ENCODE measurements at places on chromosomes 6 and 20.

GRCh38 chr20:56391037-56391436 is 978 bp downstream of the AURKA start:
- no peak for DNase-seq

DNA sequence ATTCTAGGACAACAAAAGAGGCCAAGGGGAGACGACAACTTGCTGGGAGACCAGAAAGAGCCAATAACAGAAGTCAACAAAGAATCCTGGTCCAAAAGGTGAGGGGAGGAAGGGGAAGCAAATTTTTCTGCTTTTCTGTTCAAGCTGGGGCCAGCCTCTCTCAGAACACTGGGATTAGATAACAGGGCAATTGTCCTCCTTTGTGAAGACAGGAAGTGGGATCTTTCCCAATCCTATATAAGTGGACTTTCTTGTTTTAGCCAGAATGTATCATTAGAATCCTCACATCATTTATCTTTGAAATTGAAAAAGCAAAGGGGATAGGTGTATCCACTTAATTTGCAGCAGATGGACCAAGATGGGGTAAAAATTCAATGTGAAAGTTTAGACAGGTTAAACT is 101.2 kb upstream of the COL21A1 start:
- no peak for DNase-seq

GRCh38 chr6:52288841-52289240 is 4.3 kb upstream of the MCM3 start:
- DNase-seq, result no peak

DNA sequence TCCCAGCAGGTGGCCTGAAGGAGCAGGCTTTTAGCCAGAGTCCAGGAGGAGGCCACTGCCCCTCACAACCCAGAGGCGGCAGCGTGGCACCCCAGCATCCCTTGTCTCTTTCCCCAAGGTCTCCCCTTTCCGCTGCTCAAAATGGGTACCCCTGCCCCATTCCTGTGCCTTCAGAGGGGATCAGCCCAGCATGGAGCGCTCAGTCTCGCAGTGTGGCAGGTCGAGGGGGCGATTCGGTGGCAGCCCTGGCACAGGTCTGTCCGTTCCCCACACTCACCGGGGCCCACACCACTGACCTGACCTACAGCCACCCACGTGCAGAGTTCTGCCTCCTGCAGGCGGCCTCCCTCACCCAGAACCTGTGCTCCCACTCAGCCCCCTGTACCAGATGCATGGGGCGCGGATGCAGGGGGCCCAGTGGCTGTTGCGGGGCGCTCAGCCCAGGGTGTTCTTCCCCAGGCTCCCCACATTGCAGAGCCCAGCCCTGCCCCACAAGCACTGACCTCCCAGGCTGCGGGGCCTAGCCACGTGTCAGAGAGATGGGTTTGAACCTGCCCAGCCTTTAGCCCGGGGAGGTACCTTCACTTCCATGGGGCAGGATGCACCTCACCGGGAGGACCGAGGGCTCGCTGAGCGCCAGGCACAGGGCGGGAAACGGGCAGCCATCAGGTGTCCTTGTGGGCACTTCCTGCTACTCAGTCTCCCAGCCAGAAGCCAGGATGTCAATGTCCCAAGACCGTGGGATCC is 41.8 kb downstream of the DSTN start:
- no peak for DNase-seq

DNA sequence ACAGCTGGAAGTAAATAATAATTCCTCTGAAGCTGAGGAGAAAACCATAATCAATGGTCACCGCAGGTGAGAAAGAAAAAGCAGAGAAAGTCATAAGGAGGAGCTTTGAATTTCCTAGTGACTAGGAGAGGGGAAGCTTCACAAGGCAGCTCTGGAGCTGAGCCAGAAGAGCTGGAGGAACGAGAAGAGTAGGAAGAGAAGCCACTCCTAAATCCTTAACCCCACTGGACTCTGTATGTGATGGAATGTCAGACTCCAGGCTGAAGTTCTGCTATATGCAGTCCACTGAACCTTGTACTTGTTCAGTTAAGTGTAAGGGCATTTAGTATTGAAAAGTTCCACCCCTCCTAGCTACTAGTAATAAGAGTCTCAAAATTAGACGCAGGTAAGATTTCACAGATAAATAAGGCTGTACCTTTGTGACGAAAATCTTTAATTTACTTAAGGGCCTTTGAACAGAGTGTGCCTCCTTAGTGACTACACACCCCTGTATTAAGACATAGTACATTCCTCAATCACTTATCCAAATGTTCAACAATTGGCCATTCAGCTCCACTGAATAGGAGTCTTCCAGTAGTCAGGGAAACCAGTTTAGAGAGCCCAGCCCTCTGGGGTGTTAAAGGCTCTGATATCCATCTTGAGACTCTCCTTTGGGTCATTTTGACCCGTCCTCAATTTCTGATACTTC is 71.4 kb upstream of the UFL1 start:
- no peak for DNase-seq

DNA sequence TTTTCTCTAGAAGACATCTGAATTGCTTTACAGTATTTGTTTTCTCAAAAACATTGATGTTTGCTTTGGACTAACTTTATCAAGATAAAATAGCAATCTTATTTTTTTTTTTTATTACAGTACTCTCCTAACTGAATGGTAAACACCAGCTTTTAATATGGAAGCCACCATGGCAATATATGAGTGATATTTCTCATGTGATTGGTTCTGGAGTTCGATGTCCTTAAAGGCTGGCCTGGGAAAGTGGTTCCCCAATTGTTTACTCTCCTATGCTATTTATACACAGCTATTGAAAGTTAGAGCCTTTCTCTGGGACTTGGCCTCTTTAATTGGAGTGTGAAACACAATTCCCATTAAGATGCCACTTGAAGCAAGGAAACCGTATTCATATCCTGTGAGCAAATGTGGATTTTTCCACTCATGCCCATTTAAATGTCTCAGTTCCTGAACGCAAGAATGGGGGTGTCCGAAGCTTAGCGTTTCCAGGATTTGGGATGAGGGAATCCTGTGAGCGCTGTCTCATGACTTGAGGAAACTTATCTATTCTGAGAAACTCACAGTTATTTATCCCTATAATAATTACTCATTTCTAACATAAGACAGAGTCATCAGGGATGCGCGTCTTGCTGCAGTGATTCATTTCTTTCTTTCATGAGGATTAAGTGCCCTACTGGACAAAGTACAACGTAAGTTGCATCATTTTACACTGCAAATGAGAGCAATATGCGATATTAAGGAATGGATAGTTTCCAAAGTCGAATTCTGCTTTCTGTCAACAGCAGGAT is 143.3 kb upstream of the PREP start:
- no peak for DNase-seq

DNA sequence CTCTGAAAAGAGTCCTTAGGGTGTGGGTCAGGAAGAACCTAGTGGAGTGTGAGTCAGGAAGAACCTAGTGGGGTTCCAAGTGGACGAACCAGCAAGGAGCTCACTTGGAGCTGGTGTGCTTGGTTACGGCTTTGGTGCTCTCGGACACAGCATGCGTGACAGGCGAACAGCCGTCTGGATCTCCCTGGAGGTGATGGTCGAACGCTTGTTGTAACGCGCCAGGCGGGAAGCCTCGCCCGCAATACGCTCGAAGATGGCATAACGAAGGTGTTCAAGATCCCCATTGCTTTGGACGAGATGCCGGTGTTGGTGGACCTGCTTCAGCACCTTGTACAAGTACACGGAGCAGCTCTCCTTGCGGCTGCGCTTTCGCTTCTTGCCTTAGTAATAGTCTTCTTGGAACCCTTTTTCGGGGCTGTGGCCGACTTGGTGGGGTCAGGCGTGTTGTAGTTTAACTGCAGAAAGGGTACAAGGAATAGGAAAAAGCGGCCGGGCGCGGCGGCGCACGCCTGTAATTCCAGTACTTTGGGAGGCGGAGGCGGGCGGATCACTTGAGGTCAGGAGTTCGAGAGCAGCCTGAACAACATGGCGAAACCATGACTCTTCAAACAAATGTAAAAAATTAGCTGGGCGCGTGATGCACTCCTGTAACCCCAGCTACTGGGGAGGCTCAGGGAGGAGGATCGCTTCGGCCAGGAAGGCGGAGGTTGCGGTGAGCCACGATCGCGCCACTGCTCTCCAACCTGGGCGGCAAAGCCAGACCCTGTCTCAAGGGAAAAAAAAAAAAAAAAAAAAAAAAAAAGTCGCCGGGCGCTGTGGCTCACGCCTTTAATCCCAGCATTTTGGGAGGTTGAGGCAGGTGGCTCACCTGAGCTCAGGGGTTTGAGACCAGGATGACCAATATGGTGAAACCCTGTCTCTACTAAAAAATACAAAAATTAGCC is 48.0 kb downstream of the OR2B2 start:
- peak; percentile 9 for DNase-seq

- no peak for DNase-seq
Measured at GRCh38 chr20:39111359-39112177, 149.4 kb downstream of the DHX35 start.

DNA sequence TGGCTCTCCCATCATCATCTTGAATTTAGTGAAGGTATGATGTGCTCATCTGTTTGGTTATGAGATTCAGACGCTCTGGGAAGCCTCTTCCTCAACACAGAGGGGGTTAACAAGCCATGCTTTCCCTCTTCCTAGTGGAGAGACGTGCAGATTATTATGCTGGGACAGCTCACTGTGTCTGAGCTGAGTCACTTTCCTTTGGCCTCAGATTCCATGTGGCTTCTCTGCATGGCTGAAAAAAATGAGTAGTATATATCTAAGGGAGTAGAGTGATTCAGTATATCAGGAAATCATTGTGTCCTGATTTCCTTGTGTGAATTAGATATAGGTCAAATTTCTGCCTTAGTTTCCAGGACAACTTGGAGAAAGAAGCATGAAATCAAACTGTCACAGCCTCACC is 52.6 kb downstream of the FIG4 start:
- DNase-seq, result no peak

DNA sequence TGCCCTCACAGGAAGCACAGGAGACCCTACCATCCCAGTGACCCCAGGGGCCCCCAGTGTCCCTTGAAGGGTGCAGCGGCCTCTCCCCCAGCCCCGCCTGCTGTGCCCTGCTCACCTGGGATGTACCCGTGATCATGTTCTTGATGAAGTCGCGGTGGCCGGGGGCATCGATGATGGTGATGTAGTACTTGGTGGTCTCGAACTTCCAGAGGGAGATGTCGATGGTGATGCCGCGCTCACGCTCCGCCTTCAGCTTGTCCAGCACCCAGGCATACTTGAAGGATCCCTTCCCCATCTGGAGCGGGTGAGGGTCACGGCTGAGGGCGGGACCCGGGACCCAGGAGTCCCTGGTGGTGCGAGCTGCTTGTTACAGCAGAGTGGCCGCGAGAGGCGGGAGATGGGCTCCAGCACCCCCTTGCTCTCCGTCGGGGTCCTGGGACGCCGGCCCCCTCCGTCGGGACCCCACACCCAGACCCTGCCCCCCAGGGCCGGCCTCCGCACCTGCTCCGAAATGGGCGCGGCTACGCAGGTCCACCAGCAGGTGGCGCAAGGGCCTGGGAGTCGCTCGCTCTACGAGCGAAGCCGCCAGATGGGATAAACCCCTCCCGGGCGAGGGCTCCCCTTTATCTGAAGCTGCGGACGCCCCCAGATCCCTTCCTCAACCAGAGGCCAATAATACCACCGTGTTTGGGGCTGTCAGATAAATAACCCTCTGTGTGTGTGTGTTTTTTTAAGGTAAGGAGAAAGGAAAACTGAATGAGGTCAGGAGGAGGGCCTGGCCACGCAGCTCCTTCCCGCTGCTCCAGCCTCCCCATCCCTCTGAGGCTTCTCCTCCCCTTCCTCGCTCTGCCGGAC is 2.9 kb downstream of the EEF1A2 start:
- peak; percentile 81 for DNase-seq

DNA sequence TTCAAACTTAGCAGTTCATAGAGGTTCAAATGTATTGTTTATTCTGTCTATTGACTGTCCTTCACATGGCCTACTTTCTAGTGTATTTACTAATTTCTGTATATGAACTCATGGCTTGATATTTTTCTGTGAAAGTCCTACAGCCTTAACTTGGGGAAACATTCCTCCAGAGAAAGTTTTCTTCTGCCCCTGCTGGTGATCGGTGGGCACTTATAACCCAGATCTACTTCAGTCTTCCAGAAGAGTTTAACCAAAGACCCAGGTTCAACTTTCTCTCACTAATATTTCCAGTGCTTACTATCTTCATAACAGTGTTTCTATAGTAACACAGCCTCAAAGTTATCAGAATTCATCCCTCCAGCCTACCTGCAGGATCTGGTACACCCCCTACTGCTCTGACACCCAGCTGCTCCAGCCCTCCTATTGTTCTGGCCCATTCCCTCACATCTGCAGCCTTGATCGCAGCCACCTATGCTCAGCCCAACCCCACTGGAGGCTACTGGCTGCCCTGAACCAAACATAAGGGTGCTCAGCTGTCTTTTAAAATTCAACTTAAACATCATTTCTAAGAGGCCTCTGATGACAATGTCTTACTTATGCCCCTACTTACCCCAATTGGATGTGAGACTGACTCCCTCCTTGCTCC is 72.3 kb downstream of the TBX18 start:
- no peak for DNase-seq

GRCh38 chr20:49698477-49698876 is 15.2 kb downstream of the B4GALT5 start:
- DNase-seq, result no peak

DNA sequence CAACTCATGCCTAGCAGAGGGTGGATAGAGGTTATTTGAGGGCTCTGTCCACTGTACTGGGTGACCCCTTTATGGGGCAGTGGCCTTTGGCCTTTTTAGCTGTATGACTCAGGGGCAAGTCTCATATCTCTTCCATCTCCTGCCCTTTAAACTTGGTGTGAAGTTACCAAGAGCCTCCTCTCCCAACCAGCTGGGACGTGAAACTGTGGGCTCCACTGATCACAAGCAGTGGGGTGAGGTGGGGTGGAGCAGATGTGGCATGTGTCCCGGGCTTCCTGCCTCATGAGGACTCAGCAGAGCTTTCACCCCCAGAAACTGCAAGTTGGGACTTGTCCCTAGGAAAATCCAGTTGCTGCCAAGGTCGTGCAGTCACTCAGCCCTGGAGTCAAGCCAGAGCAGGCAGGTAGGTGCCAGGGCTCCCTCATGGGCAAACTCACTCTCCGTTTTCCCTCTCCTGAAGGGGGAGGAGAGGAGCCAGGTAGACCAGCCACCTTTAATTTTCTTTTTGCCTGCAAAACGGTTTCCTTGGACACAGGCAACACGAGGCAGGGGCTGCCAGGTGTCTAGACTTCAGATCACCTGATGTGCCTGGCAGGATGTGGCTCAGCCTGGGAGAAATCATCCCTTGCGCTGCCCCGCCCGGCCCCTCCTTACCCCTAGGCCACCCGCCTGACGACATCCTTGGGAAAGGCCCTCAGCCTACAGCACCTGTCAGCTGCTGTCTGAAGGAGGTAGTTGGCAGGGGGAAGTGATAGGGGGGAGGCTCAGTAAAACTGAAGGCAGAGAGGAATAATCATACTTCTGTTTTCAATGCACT is 4.0 kb downstream of the CDKN1A start:
- DNase-seq, result peak; percentile 66

GRCh38 chr20:62054451-62054953 is 11.2 kb downstream of the TAF4 start:
- no peak for DNase-seq
